ENCODE measurements at places on chromosomes 4 and X. TPM values are rescaled to one million over a fixed set of nuclear protein-coding genes. Genes with fewer than 3 reads are reported as not detected.

GRCh38 chrX:151712253-151712652 lies 3.6 kb upstream of the FATE1 start:
- DNase-seq = no peak

DNA sequence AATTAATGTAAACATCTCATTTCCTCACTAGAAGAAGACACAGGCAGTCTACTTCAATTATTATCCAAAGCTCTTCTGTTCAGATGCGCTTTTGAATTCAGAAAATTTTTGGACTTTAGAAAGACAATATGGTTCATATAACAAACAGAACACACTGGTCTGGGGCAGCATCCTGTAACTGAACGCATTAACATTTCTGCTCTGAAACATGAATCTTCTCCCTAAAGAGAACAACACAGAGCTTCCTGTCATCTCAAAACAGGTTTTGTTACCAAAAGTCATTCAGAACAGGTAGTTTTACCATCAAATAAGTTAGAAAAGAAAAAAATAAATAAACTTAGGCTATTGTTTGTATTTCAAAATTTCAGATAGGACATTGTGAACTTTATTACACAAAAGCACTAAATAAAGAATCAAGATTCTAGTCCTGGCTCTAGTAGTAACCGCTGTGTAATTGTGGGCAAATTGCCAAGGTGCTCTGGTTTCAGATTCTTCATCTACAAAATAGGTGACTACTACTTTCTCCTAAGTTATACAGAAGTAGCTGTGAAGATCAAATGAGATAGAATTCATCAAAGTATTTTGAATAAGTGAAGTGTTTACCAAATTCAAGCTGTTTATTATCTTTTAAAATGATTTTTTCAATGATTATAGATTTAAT lies 252.3 kb upstream of the RASGEF1B start:
- DNase-seq = no peak

- no peak for DNase-seq
These were observed 68.3 kb upstream of the PGM2 start for GRCh38 chr4:37758226-37758625.

DNA sequence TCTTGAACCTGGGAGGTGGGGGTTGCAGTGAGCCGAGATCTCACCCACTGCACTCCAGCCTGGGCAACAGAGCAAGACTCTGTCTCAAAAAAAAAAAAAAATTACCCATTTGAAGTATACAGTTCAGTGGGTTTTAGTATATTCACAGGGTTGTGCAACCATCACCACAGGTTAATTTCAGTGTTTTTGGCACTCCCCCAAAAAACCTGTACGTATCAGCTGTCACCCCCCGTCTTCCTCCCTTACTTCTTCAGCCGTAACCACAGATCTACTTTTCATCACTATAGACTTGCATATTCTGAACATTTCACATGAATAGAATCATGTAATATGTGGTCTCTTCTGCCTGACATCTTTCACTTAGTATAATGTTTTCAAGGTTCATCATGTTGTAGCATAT lies 11.7 kb upstream of the PTTG2 start:
- DNase-seq = no peak

- peak; percentile 6 for DNase-seq
These were observed 210 bp upstream of the SMIM10L2A start for GRCh38 chrX:135421537-135421931.

DNA sequence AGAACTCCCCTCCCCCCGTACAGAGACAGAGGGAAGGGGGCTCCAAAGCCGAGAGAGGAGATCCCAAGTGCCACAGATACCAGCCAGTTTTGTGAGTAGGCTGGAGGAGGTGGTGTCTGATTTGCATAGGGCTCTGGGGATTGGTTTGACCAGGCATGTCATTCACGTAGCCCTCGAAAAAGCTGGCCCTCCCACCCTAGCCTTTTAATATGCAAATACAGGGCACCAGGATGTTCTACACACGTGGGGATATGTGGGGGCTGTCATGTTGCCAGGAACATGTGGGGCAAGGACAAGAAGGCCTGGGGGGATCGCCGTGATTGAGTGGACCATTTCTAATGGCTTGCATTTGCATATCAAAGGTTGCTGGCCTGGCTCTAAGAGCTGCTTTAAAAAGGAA lies 272.9 kb downstream of the PPP1R2C start:
- no peak for DNase-seq

GRCh38 chr4:144104509-144105130 lies 35.9 kb downstream of the GYPA start:
- DNase-seq = no peak

GRCh38 chrX:23356189-23356588 lies 21.5 kb downstream of the PTCHD1 start:
- DNase-seq = no peak

DNA sequence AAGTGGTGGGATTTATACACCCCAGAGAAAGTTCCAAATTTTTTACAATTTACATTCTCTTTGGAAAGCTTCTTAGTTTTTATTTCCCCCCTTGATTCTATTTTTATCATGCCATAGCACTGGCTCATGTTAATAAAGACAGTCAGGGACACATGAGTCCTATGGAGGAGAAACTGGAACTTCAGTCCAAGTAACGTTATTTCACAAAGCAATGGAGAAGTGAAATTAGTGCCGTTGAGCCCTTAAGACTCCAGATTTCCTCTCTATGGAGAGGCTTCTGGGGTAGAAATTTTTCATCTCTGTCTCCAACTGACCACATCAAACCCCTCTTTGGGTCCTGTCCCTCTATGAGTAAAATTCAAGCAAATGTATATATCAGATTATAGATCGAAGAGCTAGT lies 12.8 kb upstream of the TASL start:
- no peak for DNase-seq

DNA sequence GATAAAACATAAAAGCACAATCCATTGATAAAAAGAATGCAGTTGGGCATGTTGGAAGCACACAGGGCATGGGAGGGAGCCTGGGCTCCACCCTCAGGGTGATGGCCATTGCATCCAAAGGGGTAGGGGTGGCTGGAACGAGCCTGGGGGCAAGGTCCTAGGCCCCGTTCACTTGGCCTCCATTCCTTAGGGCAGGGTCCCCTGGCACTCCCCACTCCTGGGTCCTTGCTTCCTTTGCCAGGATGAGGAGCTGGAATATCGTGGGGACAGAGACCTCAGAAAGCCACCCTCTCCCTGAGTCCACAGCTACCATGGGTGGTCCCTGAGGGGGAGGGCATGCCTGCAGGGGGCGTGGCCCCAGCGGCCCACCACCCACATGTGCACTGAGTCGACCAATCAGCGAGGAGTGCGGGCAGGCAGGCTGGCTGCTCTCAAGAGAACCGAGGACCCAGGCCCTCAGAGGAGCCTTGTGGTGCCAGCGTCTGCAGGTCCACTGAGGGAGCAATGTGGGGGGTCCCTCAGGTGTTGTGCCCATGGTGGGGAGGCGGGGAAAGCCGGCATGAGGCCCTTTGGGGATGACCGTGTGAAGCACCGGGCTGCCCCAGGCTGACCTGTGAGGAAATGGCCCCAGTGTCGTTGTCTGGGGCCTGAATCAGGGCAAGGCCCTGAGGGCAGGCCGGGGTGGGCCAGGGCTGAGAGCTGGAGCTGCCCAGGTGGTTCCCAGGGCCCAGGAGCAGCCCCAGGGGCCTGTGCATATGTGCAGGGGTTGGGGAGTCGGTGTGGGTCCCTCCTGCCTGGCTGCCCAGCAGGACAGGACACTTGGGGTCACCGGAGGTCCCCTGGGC lies 78.6 kb upstream of the AMELX start:
- no peak for DNase-seq

- DNase-seq = no peak
These were observed 32.6 kb upstream of the NAA11 start for GRCh38 chr4:79358438-79358837.

GRCh38 chr4:121030711-121031110 lies 41.6 kb downstream of the NDNF start:
- no peak for DNase-seq

- DNase-seq = no peak
These were observed 651.9 kb upstream of the PCDH7 start for GRCh38 chr4:30068234-30068633.

GRCh38 chrX:153612413-153612812 lies 13.5 kb upstream of the CCNQ start:
- DNase-seq = no peak

GRCh38 chrX:129472116-129472515 lies 51.2 kb downstream of the SMARCA1 start:
- no peak for DNase-seq

GRCh38 chr4:6987588-6987961 lies 55.6 kb upstream of the TADA2B start:
- DNase-seq = no peak

DNA sequence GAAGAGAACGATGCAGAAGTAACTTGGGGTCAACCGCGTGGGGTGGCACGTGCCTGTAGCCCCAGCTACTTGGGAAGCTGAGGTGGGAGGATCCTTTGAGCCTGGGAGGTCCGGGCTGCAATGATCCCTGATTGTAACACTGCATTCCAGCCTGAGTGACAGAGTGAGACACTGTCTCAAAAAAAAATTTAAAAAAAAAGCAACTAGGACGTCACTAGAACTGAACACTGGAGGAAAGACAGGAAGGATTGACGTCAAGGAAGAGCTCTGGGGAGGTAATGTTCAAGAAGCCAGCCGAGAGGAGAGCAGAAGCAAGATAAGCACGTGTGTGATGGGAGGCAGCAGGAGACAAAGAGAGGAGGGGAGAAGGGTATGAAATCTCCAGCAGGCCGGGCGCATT lies 28.7 kb downstream of the S100G start:
- DNase-seq = no peak

DNA sequence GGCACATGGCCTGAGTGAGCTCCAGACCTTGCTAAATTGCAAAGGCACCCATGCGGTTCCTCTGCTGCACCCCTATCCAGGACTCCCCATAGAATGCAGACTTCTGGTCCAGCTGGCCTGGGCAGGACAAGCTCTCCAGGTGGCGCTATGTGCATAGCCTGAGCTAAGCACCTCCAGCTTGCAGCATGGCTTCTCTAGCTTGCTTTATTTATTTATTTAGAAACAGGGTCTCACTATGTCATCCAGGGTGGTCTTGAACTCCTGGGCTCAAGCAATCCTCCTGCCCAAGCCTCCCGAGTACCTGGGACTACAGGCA lies 5.5 kb upstream of the WFS1 start:
- DNase-seq = no peak

GRCh38 chr4:31461421-31461820 lies 741.3 kb downstream of the PCDH7 start:
- DNase-seq = no peak

- DNase-seq = peak; percentile 63
These were observed 74.7 kb downstream of the PAQR3 start for GRCh38 chr4:78864405-78865024.

DNA sequence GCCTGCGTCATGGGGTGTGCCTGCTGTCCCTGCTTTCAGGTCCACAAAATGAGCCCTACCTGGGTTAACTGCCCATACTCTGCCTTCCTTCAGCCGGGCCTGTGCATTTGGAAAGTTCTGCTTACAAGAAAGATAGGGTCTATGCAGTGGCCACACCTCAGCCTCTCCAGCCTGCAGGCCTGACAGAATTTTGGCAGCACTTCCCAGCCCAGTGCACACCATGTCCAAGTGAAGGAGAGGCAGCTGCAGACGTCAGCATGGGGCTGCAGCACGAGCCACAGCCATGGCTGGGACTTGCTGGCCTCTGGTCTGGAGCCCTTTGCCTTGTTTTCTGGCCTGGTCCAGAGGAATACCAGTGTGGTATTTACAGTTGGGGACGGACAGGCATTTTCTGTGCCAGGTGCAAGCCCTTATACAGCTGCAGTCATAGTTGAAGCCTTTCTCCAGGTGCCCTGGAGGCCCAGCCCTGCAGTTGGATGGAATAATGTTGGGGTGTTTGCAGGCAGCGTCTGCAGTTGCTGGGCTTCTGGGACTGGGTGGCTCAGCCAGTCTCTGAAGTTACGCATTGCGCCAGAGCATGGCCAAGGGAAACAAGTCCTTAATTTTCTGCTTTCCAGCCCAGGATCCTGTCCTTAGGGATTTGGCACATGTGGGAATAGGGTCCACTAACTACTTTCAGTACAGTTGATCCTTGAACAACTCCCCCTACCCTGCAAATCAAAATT lies 26.2 kb downstream of the JADE1 start:
- no peak for DNase-seq

GRCh38 chrX:155215443-155216178 lies 649 bp upstream of the VBP1 start:
- no peak for DNase-seq

GRCh38 chrX:44040406-44040805 lies 67.2 kb upstream of the NDP start:
- DNase-seq = no peak

- peak; percentile 49 for DNase-seq
These were observed 36.3 kb upstream of the ZFX start for GRCh38 chrX:24113181-24113580.

- DNase-seq = no peak
These were observed 179.1 kb upstream of the MAB21L2 start for GRCh38 chr4:150402871-150403272.

DNA sequence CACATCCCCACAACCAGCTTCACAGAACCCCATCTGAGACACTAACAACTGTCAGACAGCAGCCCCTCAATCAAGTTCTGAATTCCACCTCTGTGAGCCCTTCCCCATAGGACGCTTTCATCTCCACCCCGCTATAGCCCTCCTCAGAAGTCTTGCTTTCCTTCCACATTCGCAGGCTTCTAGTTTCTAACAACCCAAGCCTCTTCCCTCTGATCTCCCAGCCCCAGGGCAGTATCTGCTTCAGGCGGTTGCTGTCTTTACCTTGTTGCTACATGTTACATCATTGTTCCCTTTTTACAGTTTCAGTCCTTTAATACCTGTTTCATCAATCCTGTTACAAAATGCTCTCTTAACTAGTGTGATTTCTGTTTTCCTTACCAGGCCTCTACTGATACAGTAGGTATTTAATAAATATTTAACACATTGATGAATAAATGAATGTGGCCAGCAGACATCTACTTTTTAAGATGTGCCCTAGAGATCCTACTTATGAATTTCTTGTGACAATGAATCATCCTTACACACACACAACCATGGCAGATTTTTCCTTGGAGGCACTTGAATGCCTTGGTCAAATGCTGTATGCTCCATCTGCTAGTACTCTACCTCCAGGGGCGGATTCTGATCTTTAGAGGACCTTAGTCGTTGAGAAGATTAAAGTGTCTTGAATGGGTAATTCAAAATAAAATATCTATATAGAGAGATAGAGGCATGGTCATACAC lies 164.7 kb upstream of the SLIT2 start:
- no peak for DNase-seq

DNA sequence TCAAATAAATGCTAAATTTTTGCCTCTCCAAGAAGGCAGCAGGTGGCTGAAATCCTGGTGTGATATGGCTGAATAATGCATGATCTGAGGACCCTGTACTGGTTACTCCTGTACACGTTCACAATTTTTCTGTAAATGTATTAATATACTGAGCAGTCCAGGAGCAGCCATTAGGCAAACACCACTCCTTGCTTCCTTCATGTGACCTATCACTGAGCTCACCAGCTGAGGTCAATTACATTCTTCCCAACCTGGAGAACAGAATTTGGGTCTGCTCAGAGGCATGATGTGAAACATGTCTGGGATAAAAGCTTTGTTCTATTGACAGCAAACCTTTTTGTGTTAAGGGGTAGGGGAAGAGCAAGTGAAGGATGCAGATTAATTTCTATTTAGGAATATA lies 26.9 kb downstream of the RAB40AL start:
- DNase-seq = no peak

The SHROOM3 gene
- 9.5 TPM for polyA plus RNA-seq

The PDCL2 gene
- polyA plus RNA-seq = not detected

The CXCL10 gene
- polyA plus RNA-seq = 3.0 TPM

The ASB9 gene
- 0.22 TPM for polyA plus RNA-seq

The HTT gene
- polyA plus RNA-seq = 17.2 TPM

The SPANXA1 gene
- not detected for polyA plus RNA-seq

The NHS gene
- polyA plus RNA-seq = 2.0 TPM

The SYNPO2 gene
- 5.1 TPM for polyA plus RNA-seq

The PSMD10 gene
- polyA plus RNA-seq = 85.3 TPM

The RBM10 gene
- polyA plus RNA-seq = 23.1 TPM

The TEX11 gene
- polyA plus RNA-seq = not detected

The TNIP3 gene
- 0.51 TPM for polyA plus RNA-seq
